ENCODE measurements at places on chromosomes 7 and 10.

- DNase-seq, result no peak
Observed at GRCh38 chr10:6543431-6544005, 36.6 kb downstream of the PRKCQ start.

DNA sequence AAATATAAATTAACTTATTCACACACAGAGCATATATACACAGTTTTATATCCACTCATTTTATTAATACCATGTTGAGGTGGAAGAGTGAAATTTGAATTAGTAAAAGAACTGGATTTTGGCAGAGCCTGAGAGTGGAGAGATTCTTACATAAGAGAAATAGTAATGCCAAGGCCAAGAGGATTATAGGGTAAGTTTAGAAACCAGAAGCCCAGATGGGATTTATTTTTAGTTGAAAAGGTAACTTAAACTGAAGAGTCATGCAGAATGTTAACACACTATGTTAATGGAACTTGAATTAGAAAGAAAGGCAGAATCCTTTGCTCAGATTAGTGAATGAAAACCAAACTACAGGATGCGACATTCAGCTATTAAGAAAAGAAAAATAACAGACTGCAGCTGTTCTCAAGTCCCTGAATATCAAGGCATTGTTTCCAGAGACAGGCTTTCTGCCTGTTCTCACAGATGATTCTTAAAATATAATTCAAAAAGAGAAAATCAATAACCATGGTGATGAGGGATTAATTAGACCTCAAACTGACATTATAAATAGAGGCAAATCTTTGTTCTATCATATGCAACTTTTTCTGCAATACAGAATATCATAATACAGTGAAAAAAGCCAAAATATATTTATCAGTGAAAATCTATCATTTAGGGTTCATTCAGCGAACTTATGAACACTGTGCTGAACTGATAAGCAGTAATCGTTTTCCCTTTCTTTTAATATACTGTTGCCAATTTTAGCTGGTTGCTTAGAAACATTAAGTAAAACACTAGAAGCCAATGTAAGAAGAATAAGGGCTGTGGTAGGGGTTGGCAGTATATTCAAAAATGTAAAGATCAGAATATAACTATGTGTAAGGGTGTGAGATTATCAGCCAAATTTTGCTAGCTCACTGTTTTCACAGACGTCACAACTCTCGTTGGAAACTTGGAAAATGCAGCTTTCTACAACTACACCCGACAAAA, 34.4 kb downstream of the HECTD2 start:
- DNase-seq, result no peak

DNA sequence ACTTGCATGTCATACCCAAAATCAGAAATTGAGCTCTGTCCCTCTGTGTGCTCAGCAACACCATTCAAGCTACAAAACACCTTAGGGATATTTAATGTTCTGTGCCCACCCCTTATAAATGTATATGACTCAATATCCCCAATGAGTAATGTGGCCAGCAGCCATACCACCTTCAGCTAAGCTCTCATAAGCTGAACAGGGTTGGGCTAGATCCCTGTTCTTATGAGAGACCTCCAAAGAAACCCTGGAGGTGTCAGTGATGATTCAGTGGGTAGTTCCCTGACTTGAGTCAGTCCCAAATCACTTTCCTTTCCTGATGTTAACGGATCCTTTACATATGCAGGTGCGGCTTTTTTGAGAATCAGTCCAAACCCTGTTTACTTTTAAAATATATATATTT, 253.8 kb downstream of the CREB5 start:
- DNase-seq, result no peak

- no peak for DNase-seq
Observed at GRCh38 chr7:7693881-7694280, 24.5 kb downstream of the RPA3 start.

DNA sequence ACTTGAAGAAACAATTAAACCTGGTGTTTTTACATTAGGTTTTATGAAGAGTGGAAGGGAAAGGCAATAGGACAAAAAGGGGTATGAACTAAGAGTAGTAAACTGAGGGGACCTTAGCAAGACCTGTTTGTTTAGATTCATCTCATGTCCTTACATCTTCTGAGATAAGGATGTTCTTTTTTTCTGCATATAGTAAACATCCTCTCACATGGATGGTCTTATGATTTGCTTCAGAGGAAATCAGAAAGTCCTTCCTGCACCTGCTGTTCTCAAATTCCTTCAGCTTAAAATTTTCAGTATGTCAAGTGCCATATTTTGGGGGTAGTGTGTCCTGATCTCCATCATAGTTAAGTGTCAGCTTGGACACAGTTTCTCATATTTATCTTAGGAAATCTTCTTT, 232.6 kb downstream of the ADK start:
- DNase-seq, result no peak

- DNase-seq, result no peak
Observed at GRCh38 chr7:75739796-75740672, 1.3 kb upstream of the HIP1 start.

GRCh38 chr7:6430271-6430940, 17.3 kb downstream of the DAGLB start:
- no peak for DNase-seq

GRCh38 chr10:103780242-103781149, 74.9 kb downstream of the SH3PXD2A start:
- no peak for DNase-seq

DNA sequence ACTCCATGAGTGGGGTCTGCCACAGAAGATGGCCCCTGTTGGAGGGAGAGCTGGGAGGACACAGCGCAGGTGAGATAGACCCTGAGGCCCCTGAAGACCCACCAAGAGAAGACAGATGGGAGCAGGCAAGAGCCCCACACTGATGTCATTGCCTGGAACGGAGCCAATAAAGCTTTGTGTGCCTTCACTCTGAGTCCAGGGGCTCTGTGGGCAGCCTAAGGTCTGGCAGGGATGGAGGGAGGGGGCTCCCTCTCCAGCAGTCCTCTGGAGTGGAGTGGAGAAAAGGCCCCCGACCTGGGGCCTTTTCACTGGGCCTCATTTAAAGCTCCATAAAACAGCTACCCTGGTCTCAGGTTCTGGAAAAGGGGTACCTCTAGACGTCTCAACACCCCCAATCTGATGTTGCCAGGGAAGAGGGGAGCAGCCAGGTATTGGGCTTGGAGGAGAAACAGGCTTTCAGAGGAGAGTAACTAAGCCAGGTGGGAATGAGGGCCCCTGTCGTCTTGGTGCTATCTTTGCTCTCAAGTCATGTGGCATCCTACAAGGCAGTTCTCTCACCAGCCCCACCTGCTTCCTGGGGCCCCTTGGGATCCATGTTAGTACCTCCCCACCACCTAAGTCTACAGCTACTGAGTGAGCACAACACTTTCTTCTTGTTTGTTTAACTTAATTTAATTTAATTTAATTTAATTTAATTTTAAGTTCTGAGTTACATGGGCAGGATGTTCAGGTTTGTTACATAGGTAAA, 1.4 kb downstream of the C10orf62 start:
- DNase-seq, result no peak

- no peak for DNase-seq
Observed at GRCh38 chr10:99784016-99784726, 1.7 kb downstream of the ABCC2 start.

- peak; percentile 84 for DNase-seq
Observed at GRCh38 chr10:93702210-93703001, at the start of gene FRA10AC1. FRA10AC1 (minus strand) TSS chr10:93702592; CDS start chr10:93700106, 2,486 bp downstream.

DNA sequence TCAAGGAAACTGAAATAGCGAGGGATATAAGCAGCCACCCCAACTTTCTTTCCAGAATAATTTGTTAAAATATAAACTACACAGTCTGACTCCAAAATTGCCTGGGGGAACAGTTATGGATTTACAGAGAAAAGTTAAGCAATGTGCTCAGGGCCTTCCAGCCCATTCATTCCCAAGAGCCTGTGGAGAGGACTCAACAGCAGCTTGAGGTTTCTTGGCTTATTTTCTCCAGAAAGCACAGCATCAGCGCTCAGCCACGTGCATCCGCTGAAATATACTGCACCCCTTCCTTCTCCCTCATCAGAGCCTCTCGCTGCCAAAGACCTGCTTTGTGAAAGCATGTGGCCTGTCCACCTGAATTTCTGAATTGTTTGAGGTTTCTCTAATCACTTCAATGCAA, 375.2 kb upstream of the VWC2 start:
- no peak for DNase-seq

- DNase-seq, result peak; percentile 85
Observed at GRCh38 chr7:16753102-16753931, at the start of gene TSPAN13. TSPAN13 (plus strand) TSS chr7:16753755; CDS start chr7:16753968, 213 bp downstream.

DNA sequence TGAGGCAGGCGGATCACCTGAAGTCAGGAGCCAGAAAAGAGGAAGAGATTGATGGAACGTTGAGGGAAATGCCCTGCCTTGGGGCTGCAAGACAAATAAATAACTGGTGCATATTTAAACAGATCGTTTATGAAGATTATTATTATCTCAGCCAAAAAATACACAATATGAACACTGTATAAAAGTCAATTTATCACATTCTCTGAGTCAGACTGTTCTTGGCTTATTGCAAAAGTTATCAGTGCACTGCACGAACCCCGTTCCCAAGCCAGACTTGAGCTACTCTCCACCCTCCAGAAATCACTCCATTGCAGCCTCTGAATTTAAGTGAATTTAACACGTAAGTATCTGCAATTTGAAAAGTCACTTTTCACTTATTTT, 1.6 kb downstream of the DNMBP start:
- DNase-seq, result no peak

- DNase-seq, result no peak
Observed at GRCh38 chr7:98348726-98349474, 52.0 kb downstream of the BAIAP2L1 start.

GRCh38 chr7:20144801-20145200, 72.4 kb downstream of the MACC1 start:
- DNase-seq, result no peak
